Caki2 (cell line): ENCODE measurements at places on chromosomes 2 and 18. TPM values are rescaled to one million over a fixed set of nuclear protein-coding genes. Genes with fewer than 3 reads are reported as not detected.

Gene KYNU
- 132 and 187 TPM in 2 replicates for total RNA-seq

DNA sequence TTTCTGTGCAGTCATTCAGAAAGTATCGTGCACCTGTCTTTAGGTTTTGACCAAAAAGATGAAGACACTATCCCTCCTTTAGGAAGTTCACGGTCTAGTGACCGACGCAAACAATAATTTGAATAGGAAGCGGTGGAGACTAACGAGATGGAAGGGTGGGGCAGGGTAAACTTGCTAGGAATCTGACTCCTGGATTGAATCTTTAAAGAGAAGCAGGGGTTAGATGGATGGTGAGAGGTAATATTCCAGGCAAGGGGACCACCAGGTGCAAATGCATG lies 651 bp upstream of the TXNL1 start:
- DNase-seq: no peak

- no peak for DNase-seq
These were observed 7.4 kb downstream of the TUBB6 start for GRCh38 chr18:12315490-12315889.

- no peak for DNase-seq
These were observed 82.6 kb upstream of the SLC8A1 start for GRCh38 chr2:40534528-40534927.

Gene MAP3K19
- total RNA-seq: not detected in 2 replicates

DNA sequence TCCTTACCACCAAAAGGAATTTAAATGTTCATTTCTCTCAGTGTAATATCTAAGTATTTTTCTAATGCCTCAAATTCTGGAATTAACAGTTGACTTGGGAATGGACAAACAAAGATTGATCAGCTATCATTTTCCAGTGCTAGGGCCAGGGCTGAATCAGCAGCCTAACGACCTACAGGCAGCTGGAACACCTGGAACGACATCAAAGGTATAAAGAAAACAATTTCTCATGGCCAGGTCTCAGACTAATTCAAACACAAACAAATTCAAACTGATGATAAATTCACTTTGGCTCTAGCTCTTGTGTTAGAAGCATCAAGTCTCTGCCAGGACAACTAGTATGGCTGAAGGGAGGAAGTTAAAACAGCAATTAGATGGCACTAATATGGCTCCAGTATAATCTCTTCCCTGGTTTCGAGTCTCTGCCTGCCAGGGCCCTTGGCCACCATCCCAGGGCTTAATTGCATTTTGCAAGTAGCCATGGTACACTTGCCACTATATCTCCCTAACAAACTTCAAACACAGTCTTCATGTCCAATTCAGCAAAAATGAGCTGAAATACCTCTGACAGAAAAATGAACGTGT lies 70.2 kb upstream of the FSHR start:
- no peak for DNase-seq

DNA sequence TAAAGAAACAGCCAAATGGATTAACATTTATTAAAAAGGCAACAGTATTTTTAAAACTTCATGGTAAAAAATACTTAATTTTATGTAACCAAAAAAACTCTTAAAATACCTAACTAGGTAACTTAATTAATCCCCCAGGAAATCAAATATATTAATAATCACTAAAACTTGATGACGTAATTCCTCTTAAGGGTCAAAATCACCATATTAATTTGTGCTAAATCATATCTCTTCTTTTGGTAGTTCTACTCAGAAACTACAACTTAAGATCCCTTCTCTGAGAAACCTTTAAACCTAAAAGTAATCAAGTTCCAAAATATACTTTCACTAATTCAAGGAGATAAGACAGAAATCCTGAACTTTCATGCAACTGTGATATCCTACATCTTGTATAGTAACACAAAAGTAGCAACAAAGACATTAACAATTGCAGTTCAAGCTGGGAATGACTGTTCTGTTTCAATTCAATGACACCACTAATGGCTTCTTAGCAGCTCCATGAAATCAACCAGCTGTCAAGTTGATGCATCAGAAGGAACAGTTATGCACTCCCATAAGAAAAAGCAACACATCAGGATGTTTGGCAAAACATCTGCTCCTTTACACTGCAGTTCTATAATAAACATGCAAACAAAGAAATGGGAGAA lies 4.0 kb downstream of the BAZ2B start:
- DNase-seq: peak; percentile 21

DNA sequence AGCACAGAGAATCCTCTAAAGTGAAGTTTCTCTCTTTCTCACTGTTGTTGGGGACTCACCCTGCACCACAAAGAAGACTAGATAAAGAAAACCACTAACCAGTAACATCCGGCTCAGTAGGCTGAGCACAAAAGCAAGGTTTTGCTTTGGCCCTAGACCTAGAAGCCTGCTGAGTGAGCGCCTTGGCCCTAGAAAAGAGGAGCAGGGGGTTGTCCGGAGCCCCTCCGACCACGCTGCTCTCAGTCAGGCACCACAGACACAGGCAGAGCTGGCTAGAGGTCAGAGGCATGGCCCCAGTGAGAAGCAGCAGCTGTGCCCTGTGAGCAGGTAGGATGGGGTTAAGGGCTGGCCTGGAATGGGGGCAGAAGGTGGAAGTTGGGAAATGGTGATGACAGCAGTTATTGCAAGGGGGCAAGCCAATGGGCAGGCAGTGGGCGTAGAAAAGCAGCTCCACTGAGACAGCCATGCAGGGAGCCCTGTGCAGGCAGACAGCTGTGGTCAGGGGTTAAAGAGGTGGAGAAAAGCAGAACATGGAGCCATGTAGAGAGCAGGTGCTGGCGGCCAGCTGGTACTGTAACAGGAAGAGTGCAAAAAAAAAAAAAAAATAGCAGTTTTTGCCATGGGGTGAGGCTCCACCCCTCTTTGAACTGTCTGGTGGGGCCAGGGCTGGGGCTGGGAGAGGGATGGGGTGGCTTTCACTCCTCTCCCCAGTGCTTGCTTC lies 36.9 kb upstream of the SLC14A1 start:
- no peak for DNase-seq

DNA sequence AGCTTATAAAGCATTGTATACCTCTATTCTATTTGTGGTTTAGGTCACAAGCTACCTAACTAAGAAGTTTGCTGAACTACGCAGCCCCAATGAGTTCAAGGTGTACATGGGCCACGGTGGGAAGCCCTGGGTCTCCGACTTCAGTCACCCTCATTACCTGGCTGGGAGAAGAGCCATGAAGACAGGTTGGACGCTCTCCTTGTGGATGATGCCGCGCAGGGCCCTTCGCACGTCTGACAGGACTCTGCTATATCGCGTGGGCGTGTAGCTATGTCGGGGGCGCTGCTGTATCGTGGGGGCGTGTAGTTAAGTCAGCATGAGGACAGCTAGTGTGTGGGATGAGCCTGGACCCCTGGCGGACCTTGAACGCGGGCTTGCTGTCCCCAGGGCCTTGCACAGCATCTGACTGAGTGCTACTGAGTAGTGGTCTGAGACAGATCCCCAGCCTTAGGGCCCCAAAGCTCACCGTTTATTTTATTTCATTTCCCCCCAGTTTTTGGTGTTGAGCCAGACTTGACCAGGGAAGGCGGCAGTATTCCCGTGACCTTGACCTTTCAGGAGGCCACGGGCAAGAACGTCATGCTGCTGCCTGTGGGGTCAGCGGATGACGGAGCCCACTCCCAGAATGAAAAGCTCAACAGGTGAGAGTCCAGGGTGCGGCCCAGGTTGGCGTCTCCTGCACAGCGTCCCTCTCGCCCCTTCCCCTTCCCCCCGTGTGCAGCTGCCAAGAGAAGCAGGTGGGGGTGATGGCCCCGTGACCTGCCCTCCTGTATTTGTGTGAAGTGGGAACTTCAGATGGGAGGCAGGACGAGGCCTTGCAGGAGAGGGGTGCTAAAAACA lies 15.6 kb upstream of the CNDP1 start:
- DNase-seq: no peak

GRCh38 chr18:40235836-40236235 lies 1719.2 kb upstream of the PIK3C3 start:
- DNase-seq: no peak

- DNase-seq: no peak
These were observed 416.0 kb upstream of the HS6ST1 start for GRCh38 chr2:128734521-128735295.

- DNase-seq: no peak
These were observed 326.9 kb downstream of the FSIP2 start for GRCh38 chr2:186065491-186065890.

- no peak for DNase-seq
These were observed 224.3 kb downstream of the NDUFA10 start for GRCh38 chr2:239800785-239801386.

GRCh38 chr2:62391696-62392095 lies 114.3 kb downstream of the TMEM17 start:
- no peak for DNase-seq

DNA sequence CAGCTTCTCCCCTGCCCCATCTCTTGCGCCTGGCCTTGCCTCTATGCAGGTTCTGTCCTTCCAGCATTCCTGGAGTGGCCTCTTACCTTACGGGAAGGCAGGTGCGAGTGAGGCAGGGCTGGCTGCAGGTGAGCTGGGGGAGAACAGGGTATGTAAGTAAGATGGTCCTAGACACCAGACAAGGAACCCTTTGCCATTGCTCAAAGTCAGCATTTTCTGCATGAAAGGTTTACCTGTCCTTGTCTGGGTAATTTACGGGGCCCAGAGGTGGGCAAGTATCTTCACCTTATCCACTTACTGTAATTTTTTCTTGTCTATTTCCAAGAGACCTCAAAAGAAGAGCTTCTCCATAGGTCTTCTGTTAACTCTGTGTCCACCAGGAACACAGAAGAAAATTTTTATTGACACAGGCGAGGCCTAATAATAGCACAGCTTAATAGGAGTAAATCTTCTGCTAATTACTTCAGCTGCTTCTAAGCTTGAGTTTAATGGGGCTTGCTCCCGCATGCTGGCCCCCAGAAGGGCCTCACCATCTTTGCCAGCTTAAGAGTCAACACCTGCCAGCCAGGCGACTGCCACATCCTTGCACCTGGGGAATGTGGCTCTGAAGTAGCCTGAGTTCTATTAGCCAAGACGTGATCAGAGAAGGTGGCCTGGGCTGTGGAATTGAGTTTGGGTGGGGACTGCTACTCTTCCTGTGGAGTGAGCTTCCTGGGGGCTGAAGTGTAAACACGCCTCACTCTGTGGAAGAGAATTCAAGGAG lies 27.1 kb downstream of the PCARE start:
- DNase-seq: no peak

GRCh38 chr2:221779614-221780067 lies 207.5 kb upstream of the EPHA4 start:
- DNase-seq: peak; percentile 45

Gene UGT1A1
- total RNA-seq: 6.9 and 10.4 TPM in 2 replicates

GRCh38 chr2:113979191-113980128 lies 89.6 kb downstream of the ACTR3 start:
- DNase-seq: peak; percentile 54
